ENCODE measurements at places on chromosomes 1 and 21.
A peak's percentile ranks its signal among the peaks of the same experiment; 100 is the strongest.

- peak; percentile 61 for DNase-seq
These were observed 59.8 kb downstream of the CAPN2 start for GRCh38 chr1:223771814-223772770.

- no peak for DNase-seq
These were observed 5.9 kb upstream of the GRIK3 start for GRCh38 chr1:37040261-37040660.

DNA sequence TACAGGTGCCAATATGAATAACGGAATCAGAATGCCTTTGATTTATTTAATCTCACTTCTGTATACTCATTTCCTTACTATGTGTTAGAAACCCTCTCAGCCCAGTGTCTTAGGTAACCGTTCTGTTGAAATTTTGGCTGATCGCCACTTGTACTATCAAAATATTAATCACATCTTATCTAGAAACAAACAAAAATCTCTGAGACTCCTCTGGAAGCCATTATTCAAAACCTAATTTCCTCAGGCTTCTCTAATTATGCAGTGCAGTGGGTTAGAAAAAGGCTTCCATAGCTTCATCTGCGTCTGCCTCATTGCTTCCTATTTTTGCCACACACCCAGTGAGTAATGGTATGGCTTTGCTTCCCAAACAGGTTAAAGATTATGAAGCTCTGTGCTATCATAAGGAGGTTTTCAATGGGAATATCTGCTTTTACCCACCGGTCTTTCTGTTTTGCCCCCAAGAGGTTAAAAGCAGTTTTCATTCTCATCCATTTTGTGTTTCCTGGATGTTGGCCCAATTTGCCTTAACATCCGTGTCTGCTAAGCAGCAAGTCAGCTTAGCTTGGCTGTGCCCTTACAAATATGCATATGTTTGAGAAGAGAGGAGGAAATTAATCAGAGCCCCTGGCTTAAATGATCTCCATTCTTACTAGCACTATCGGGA, 129.6 kb downstream of the RYR2 start:
- DNase-seq, result no peak

GRCh38 chr1:87805666-87806378, 477.1 kb downstream of the LMO4 start:
- no peak for DNase-seq

GRCh38 chr1:188281921-188282320, 1453.2 kb downstream of the PLA2G4A start:
- DNase-seq, result peak; percentile 17

DNA sequence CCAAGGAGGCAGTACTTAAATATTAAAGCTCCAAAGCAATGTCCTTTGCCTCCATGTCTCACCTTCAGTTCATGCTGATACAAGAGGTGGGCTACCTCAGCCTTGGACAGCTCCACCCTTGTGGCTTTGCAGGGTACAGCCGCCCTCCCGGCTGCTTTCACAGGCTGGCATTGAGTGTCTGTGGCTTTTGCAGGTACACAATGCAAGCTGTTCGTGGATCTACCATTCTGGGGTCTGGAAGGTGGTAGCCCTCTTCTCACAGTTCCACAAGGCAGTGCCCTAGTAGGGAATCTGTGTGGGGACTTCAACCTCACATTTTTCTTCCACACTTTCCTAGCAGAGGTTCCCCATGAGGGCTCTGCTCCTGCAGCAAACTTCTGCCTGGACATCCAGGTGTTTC, 324.8 kb downstream of the COL11A1 start:
- no peak for DNase-seq

DNA sequence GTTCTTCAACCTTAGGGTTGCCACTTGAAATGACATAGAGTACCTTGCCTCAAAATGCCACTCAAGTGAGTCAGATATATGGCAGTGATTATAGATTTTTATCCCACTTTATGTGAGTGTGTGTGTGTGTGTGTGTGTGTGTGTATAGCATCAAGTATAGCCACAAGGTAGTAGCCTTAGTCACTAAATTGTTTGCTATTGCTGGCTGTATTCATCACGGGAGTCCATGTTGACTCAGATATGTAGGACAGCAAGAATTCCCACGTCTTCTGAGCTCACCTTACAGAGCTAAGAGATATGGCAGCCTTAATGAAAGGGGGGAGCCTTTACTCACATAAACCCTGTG, 9.3 kb downstream of the ETS2 start:
- no peak for DNase-seq

GRCh38 chr1:37519613-37520012, 5.0 kb upstream of the MEAF6 start:
- no peak for DNase-seq

DNA sequence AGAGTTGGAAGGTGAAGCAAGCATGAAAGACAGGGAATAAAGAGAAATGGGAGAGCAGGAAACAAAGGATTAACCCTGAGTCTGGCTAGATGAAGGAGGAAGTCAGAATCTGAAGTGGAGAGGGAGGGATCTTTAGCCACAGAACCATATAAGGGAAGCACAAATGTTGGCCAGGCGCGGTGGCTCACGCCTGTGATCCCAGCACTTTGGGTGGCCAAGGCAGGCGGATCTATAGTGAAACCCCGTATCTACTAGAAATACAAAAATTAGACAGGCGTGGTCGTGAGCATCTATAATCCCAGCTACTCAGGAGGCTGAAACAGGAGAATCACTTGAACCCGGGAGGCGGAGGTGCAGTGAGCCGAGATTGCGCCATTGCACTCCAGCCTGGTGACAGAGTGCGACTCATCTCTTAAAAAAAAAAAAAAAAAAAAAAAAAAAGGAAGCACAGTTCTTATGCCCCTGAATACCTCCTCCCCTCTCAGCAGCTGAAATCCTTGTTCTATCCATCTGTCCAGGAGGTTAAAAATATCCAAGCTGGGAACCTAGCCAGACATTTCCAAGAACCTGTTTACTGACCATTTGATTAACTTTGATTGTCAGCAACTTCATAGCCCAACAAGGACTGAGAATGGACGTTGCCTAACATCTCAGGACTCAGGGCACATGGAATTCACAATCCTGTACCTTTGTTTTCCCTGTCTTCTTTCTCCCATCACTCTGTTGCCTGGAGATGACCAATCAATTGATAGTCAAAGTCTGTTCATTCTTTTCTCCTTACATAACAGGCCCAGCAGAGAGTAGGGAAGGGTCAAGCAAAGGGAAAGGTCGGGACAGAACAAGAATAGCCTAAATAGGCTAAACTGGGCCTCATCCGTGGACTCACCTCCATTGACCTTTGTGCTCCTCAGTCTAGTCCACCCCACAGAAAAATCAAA, 10.6 kb downstream of the TXNIP start:
- DNase-seq, result no peak

- DNase-seq, result no peak
These were observed at the start of gene MTARC1 for GRCh38 chr1:220786337-220787068. MTARC1 (plus strand) TSS chr1:220786913; CDS start chr1:220786945, 32 bp downstream.

GRCh38 chr1:71094913-71095312, 14.1 kb upstream of the ZRANB2 start:
- DNase-seq, result no peak

DNA sequence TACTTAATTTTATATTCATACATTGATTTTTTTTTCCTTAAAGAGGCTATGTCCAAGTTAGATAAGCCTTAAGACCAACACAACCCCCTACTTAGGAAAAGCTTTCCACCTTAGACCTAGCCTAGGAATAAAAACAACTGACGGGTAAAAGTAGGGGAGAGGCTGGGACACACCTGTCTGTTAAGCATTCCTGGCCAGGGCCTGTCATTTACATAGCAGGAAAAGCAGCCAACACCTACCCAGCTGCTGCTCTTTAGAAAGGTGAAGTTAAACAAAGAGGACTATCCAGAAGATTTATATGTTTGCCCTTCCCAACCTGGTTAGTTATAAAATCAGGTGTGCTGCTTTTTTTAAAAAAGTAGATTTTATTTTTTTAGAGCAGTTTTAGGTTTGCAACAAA, 29.1 kb upstream of the SAMD13 start:
- no peak for DNase-seq

GRCh38 chr1:64059556-64059955, 143.9 kb upstream of the UBE2U start:
- no peak for DNase-seq

DNA sequence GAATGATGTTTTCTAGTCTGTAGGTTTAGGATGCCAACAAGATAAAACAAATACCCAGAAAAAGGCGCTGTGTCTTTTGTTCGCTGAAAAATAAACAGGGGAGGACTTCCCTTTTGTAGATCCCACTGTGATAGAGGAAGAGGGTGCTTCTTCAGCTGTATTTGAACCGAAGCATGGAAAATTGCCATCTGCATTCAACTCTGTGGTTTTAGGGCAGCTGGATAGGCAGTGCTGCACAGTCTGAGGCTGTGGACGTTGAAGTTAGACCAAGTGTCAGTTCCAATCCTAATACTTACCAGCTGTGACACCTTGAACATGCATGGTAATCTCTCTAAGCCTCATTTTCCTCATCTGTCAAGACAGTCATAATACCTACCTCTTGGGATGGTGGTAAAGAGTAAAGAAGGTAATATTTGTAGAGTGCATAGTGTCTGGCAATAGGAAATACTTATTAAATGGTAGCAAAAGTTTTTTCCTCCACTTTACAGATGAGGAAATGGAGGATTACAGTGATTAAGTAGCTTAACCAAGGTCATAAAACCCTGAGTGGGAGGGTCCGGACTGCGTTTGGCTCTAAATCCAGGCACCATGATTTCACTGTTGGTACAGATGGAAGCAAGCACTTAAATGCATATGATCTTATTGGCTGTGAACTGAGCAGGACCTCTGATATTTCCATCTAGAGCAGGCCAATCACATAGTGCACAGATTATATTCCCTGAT, 48.5 kb downstream of the UTP25 start:
- peak; percentile 66 for DNase-seq

DNA sequence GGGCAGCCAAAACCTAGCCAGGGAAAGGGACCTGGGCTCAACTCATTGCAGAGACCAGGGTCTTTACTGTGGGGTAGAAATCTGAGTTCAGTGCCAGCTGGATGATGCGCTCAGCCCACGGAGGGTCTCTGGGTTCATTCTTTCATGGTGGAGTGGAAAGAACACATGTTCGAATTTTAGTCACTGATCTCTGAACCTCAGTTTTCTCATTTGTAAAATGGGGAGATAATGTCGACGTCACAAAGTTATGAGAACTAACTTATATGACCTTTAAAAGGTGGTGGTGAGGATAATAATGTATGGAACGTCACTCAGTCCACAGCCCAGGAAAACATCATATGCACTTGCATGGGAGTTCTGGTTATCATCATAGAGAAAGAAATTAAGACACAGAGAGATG, 1.2 kb upstream of the TAL1 start:
- no peak for DNase-seq

DNA sequence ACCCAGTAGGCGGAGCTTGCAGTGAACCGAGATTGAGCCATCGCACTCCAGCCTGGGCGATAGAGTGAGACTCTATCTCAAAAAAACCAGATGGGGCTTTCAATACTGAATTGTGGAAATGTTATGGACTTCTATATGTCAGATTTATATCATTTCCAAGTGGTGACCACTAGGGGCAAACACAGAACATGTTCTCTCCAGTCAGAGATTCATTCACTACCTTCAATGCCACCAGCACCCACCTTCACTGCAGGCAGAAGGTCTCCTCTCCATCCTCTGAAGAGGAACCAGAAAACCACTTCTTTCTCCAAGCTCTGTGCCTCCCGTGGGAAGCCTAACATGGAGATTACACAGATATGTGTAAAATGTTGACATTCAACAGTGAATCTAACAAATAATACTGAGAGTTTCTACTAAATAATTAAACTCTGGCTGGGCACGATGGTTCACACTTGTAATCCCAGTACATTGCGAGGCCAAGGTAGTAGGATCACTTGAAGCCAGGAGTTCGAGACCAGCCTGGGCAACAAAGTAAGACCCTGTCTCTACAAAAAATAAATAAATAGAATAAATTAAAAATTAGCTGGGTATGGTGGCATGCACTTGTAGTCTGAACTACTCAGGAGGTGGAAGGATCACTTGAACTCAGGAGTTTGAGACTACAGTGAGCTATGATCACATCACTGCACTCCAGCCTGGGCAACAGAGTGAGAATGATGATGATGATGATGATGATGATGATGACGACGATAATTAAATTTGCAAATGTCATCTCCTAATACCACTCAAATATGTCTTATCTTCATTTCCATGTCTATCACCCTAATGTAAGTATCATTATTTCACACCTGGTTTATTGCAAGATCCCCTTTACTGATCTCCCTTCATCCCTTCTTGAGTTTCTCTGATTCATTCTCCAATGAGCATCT, 151.1 kb downstream of the ZNF281 start:
- DNase-seq, result no peak

DNA sequence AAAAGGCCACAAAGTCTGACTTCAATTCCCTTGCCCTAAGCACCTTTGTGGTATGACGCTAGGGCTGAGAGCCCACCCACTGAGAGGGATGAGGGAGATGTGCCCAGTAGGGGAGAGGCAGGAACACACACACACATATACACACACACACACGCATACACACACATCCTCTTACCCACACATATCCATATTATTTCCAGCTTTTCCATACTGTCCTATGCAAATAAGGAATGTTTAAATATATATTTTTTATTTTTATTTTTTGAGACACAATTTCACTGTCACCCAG, 3.0 kb downstream of the RAB25 start:
- no peak for DNase-seq

DNA sequence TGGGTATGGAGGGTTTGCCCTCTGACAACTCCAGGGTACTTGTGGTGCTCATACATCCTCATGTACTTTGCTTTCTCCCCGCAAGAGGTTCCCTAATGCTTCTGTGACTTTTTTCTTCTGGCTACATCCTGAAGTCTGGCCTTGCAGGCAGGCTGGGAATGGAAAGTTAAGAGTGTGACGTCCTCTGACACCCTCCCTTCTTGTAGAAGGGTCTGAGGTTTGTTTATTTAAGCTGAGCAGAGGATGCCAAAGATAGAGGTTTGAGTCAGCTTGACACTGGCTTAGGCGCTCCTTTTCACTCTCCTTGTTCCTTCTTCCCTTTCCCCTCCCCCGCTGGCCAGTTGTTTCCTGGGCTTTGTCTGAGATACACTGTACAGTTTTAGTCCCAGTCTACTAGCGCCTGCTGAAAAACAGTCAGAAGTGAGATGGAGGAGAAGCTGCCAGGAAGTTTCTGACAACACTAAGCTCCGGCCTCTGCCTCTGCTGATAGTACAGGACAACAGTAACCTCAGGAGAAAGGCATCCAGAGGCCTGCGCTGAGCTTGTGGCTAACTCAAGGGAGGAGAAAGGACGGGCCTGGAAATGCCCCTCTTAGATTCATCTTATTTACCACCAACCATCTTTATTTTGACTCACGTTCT, at the start of gene MACF1:
Gene MACF1, plus strand, starts transcription at position 255 of the 641 bp plus-strand sequence. Its CDS starts 328 bp downstream, at position 583.
- DNase-seq, result peak; percentile 69

- no peak for DNase-seq
These were observed 3.8 kb upstream of the SELENON start for GRCh38 chr1:25795946-25796810.

- no peak for DNase-seq
These were observed 29.5 kb upstream of the SLC44A3 start for GRCh38 chr1:94790670-94791069.

All from brain pericyte (primary cell).